ENCODE measurements at places on chromosomes 16 and 17.

- DNase-seq = no peak
Observed at GRCh38 chr17:81388091-81388611, 7.1 kb upstream of the BAHCC1 start.

DNA sequence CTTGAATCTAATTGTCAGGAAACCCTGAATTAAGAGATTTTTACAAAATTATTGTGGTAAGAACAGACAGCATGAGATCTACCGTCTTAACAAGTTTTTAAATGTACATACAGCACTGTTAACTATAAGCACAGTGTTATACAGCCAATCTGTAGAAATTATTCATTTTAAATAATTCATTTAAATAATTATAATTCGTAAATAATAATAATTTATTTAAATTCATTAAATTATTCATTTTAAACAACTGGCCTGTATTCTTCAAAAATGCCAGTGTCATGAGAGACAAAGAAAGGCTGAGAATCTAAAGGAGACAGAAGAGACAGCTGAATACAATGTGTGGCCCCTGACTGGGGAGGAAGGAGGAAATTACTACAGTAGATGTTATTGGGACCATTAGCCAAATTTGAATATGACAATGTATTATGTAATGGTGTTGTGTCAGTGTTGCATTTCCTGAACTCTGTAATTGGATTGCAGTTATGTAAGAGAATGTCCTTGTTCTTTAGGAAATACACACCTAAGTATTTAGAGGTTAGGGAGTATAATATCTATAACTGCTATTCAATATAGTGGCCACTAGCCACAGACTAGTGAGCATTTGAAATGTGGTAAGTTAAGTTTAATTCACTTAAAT, 2.3 kb downstream of the RSAD1 start:
- no peak for DNase-seq

- no peak for DNase-seq
Observed at GRCh38 chr16:85407-85782, 7.4 kb downstream of the MPG start.

GRCh38 chr17:67025216-67025792, 19.1 kb upstream of the CACNG1 start:
- no peak for DNase-seq

GRCh38 chr16:47073223-47074155, 70.3 kb downstream of the NETO2 start:
- DNase-seq = no peak

GRCh38 chr16:81798311-81799137, 19.4 kb downstream of the PLCG2 start:
- DNase-seq = peak; percentile 82

DNA sequence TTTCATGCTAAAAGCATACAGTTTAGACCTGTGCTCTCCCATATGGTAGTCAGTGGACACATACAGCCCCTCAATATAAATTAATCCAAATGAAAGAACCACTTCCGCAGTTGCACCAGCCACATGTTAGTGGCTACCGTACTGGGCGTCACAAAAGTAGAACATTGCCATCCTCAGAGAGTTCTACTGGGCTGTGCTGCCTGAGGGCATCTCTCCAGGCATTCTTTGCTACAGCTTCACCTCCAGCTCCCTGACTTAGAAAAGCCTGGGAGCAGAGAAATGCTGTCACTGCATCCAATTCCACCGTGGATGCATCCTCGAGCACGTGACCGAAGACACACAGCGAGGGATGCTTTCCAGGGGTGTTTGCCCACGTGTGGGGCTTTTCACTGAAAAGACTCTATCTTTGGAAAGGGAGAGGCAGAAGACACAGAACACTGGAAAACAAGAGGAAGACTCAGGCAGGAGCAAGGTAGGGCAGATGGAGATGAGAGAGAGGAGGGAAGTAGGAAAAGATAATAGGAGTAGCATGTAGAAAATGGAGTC, 86.4 kb downstream of the GAS7 start:
- no peak for DNase-seq

GRCh38 chr17:19720631-19721426, 4.4 kb upstream of the SLC47A2 start:
- DNase-seq = no peak

DNA sequence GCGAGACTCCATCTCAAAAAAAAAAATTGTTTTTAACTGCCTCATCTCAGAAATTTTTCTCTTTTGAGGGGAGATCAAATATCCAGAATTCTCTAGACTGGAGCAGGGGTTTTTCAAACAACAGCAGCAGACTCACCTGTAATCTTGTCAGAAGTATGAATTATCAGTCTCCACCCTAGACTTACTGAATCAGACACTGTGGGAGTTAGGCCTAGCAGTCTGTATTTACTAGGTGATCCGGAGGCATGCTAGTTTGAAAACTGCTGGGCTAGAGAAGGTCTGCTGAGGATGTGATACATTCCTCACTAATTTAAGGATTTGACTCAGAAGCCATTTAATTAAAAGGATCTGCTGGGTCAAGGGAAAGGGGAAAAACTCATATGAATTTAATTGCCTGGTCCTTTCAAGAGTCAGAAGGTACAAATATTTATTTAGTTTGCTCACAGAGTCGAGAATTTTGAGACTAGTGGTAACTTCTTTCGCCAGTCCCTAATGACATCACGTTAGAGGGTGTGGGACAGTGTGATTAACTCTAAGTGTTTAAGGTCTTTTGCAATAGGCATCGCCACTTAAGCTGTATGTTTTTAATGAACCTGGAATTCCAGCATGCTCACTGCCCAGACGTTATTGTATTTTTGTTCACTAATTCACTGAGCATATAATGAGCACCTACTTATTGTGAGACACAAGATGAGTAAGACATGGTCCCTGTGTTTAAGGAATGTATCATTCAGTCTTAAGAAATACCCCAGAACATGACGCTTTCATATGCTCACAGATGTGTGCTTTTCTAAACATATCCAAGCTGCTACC, 14.2 kb downstream of the ATP6V0A1 start:
- DNase-seq = no peak

DNA sequence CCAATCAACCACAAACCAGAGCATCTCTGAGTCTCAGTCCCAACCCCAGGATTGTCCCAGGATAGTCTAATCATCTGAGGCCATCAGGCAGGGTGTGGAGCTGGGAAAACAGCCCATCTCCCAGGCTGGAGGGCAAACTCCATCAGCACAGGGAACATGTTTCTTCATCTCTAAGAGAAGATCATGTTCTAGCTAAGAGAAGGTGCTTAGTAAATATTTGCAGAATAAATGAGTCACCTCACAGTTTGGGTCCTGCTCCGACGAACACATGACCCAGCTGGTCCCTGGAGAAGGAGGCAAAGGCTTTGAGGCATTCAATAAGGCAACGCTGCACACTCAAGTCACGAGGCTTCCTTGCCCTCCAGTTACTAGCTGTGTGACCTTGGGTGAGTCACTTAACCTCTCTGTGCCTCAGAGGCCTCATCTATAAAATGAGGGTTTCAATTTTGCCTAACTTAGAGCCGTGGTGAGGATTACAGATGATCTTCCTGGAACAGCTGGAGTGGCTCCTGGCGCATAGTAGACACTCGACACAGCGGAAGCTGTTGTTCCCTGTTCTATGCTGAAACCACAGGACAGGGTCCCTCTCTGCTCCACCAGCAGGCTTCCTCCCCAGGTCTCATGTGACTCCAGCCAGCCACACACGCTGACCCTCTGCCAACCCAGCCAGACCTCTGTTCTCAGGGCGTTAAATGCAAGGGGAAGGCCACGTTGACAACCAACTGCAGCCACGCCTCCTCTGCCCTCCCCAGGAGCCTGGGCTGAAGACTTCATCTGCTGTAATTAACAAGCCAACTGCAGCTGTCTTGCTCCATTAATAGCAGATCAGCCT, 10.3 kb upstream of the RPL38 start:
- DNase-seq = no peak

- DNase-seq = no peak
Observed at GRCh38 chr16:75062135-75062975, 54.2 kb downstream of the LDHD start.

GRCh38 chr16:16973707-16974591, 496.8 kb downstream of the XYLT1 start:
- DNase-seq = no peak

- no peak for DNase-seq
Observed at GRCh38 chr17:69470702-69471101, 56.2 kb downstream of the MAP2K6 start.

DNA sequence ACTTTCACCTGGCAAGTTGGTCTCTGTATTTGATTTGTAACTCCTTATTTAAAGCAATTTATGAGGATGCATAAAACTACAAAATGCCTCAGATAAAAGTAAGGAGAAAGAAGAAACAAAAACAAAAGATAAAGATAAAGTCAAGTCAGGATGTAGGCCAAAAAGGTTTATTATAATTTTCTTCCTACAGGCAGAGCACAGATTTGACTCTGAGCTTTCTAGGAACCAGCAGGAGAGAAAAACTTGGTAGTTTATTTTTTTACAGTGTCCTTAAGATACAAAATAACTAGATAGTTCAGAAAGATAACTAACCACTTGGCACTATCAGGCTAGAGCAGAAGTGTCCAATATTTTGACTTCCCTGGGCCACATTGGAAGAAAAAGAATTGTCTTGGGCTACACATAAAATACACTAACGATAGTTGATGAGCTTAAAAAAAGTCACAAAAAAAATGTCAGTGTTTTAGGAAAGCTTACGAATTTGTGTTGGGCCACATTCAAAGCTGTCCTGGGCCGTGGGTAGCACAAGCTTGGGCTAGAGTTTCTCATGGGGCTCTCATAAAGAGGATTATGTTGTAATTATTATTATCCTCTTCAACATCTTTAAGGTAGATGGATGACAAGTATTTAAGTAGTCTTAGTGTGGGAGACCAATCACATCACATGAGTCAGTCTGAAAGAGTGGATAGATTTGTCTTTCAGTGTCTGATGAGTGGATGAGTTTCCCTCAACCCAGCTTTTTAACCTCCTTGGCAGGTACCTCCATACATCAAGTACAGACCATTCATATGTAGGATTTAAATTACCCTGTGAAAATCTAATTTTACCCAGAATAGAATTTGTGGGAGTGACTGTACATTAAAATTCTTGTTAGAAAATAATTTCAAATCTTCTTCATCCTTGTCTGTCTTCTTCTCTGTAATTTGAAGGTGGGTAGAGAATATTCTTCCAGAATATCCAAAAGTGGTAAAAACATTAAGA, 17.0 kb downstream of the PAFAH1B1 start:
- no peak for DNase-seq

- peak; percentile 99 for DNase-seq
Observed at GRCh38 chr17:47941246-47942095, at the start of gene PNPO. PNPO (plus strand) TSS chr17:47941571; CDS start chr17:47941676, 105 bp downstream.

GRCh38 chr17:61808442-61808841, 54.9 kb downstream of the BRIP1 start:
- DNase-seq = no peak

- no peak for DNase-seq
Observed at GRCh38 chr16:14559809-14560241, 70.2 kb downstream of the PARN start.

- DNase-seq = no peak
Observed at GRCh38 chr17:32794533-32795246, 82.2 kb downstream of the MYO1D start.

GRCh38 chr16:2831203-2831602, 1.1 kb downstream of the ZG16B start:
- no peak for DNase-seq

GRCh38 chr17:50087246-50087911, 7.8 kb upstream of the PDK2 start:
- peak; percentile 86 for DNase-seq

GRCh38 chr16:81167851-81168250, 70.6 kb upstream of the BCO1 start:
- no peak for DNase-seq
